ENCODE measurements at places on chromosomes 3 and 15.

DNA sequence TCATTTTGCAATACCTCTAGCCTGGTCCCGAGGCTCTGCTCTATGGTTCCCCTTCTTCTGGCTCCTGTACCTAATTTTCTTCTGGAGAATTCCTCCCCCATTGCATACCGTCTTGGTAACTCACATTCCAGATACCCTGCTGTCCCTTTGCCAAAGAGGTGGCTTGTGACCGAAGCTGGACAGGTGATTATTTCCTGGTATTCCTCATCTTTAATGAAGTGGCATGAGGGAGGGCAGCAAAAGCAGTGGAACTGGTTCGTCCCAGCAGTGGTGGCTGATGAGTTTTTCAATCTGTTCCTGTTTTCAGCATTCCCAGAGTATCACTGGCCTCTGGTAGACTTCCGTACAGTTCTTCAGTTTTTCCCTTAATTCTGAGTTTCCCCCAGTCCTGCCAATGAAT is 186.2 kb upstream of the CADPS start:
- no peak for DNase-seq

- peak; percentile 60 for DNase-seq
Measured at GRCh38 chr3:156150434-156151066, 30.2 kb downstream of the KCNAB1 start.

GRCh38 chr3:19457449-19457848 is 309.1 kb downstream of the KCNH8 start:
- DNase-seq: no peak

DNA sequence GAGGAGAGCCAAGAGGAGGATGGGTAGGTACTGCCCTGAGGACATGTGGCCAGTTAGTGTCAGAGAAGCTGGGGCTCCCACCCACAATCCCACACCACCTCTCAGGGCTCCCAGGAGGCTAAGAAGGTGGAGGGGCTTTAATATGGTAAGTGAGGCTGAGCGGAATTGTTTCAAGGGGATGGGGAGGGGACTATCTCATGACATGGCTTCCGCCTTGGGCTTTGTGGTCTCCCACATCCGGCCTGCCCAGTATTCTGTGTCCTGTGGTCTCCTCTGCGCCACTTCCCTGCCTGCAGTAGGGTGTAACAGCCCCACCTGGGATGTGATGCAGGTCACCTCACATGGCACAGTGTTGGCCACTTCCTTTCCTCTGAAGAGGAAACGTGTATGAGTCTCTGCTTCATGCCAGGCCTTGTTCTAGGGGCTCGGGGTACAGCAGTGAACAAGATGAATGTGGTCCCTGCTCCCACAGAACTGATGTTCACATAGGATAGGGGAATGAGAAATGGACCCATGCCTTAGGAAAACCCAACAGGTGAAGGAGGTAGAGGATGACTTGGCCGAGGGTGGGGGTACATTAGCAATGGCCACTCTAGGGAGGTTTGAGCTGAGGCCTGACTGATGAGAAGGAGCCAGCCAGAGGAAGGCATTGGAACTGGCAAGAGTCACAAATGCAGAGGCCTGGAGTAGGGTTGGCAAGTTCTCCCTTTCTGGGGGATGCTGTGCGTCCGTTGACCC is 3.2 kb downstream of the NEIL1 start:
- DNase-seq: no peak

DNA sequence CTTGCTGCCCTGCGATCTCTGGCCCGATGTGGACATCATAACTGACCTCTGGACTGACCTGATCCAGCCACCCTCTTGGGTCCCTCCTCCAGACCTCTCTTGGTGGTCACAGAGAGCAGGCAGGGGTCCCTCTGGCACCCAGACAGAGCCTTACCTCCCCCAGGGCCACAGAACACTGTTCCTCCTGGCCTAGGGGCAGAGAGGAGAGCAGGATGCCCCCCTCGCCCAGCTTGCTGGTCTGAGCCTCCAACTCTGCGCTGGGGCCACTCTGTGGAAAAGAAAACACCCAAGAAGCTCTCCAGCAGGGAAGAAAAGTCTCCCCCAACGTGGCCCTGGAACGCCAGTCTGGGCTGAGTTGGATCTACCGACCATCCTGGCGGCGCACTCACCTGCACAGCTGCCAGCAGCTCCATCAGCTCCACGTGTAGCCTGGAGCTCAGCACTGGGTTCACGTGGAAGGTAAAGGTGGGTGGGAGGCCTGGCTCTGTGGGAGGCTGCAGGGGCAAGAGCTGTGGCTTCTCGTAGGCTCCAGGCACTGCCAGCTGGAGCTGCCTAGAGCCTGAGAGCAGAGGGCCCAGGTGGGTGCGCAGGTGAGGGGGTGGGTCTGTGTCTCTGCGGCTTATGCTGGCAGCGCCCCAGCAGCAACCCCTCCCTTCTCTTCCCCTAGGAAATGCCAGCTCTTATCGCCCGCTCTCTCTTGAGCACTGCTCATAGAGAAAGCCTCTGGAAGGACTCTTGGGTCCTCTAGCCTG is 6.0 kb downstream of the PLA2G4F start:
- no peak for DNase-seq

DNA sequence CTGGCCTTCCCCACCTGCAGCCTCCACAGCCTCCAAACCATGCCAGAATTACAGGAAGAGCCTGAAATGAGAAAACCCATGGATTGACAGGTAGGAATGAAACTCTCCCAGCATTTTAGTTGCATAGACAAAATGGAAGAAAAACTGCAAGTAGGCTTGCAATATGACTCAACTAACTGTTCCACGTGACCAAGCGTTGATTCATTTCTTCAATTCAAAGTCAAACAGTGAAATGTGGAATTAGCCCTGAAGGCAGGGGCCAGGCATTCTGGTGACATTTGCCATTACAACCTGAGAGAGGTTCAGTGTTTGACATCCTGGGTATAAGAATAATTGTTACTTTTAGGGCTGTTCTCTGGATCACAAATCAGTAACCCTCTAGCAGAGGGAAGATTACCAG is 676.5 kb upstream of the CFAP20DC start:
- no peak for DNase-seq

GRCh38 chr3:191959876-191960413 is 499.0 kb downstream of the PYDC2 start:
- no peak for DNase-seq

DNA sequence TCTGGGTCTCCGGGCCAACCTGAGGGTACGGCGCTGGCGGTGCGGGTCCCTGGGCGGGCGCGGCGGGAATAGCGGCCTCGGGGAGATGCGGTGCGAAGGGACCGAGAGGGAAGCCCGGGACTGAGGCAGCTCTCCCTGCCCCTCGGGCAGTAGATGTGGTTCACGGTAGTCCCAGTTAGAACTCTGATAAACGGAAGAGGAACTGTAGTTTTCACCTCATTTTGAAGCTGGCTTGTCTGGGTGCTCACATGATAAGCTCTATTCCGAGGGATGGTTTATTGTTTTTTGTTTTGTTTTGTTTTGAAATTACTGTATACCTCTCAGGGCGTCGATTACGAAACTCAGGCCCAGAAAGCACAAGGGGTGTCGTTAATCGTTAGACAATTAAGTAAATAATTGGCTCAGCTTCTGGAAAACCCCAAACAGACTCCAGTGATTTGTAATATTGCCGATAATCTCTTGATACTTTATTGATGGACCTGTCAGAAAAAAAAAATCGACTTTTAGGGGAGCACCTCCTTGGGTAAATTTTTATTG is 413 bp downstream of the NUSAP1 start:
- no peak for DNase-seq

DNA sequence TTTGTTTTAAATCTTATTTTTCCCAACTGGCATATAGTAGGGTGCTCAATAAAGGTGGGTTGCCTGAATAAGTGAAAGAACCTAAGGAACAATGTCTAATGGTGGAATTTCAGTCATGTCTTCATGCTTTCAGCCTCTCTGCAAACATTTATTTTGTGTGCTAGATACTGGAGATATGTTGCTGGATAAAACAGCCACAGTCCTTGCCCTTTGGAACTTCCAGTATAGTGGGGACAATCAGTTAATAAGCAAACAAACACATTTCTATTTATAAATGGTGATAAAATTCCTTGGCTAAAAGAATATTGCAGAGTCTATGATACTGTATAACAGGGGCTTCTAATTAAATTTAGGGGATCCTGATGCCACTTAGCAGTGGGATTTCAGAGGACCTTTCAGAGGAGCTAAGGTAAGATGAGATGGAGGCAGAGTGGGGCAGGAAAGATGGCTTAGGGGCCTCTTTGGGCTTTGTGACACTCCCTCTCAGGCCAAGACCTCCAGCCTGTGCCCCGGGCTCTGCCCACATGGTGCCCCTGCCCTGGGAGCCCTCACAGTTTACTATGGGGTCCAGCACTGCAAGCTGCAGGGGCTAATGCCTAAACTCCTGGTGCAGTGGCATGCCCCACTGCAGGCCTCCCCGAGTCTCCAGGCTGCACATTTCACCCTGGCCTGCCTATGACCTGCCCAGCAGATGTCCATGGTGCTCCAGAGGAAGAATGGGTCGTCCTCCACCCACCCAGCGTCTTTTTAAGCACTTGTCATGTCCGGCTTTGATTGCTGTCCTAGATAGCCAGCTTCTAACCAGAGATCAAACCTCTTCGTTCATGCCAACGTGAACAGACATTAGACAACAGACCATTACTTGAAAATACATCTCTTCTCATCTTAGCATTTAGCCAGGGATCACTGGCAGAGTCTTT is 61.6 kb upstream of the PRR23C start:
- DNase-seq: no peak

GRCh38 chr3:13053893-13054292 is 19.3 kb downstream of the IQSEC1 start:
- no peak for DNase-seq

DNA sequence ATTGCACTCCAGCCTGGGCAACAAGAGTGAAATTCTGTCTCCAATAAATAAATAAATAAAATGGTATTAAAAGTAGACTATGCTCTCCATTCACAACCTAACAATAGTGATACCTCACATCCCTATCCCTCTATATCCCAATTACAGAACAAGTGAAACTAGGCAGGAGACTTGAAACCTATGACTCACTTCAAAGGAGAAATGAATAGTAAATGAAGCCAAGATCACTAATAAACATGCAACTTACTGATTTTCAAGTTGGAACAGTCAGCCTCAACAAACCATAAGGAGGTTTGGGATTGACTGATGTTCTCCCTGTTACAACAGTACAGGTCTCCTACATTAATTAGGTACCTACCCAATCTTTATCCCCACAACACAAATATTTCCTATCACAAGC is 103.4 kb downstream of the GSK3B start:
- no peak for DNase-seq

DNA sequence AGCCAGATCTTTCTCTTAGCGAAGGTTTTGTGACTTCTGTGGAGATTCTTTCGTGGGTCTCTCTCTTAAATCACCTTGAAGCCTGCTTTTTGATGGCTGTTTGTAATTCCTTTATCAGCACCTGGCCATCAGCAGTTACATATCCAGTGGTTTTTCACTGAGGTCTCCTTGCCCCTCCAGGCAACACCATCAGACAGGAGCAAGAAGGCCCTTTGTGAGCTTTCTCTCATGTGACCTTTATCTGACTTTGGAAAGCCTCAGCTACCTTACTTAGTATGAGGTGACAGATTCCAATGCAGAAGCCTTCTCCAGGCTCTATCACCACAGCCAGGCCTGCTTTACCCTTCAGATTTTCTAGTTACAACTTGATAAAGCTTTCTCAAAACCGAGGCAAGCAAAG is 30.0 kb upstream of the P3H2 start:
- DNase-seq: no peak

GRCh38 chr3:25548836-25549235 is 115.9 kb downstream of the TOP2B start:
- DNase-seq: peak; percentile 25

DNA sequence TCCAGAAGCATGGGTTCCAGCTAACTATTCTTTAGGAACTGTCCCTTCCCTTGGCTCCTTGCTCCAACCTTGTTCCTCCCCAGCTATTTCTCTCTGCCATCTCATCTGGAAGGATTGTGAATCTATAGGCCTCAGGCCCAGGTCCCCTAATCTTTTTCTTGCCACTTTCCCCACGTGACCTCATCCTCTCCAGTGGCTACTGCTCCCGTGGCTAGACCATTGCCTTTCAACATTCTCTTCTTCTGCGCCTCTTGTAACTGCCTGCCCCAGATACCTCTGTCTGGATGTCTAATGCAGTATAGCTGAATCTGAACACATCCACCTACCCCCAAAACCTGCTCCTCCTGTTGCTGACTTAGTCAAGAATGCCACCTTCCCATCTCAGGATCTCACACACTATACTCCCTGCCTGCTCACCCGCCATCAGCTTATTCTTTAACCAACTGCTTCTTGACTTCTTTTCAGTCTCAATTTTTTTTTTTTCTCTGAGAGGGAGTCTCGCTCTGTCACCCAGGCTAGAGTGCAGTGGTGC is 5.2 kb downstream of the GPX1 start:
- DNase-seq: no peak

GRCh38 chr3:100963041-100963440 is 30.2 kb downstream of the ABI3BP start:
- no peak for DNase-seq

- no peak for DNase-seq
Measured at GRCh38 chr3:52218937-52219650, 6.4 kb downstream of the TLR9 start.

DNA sequence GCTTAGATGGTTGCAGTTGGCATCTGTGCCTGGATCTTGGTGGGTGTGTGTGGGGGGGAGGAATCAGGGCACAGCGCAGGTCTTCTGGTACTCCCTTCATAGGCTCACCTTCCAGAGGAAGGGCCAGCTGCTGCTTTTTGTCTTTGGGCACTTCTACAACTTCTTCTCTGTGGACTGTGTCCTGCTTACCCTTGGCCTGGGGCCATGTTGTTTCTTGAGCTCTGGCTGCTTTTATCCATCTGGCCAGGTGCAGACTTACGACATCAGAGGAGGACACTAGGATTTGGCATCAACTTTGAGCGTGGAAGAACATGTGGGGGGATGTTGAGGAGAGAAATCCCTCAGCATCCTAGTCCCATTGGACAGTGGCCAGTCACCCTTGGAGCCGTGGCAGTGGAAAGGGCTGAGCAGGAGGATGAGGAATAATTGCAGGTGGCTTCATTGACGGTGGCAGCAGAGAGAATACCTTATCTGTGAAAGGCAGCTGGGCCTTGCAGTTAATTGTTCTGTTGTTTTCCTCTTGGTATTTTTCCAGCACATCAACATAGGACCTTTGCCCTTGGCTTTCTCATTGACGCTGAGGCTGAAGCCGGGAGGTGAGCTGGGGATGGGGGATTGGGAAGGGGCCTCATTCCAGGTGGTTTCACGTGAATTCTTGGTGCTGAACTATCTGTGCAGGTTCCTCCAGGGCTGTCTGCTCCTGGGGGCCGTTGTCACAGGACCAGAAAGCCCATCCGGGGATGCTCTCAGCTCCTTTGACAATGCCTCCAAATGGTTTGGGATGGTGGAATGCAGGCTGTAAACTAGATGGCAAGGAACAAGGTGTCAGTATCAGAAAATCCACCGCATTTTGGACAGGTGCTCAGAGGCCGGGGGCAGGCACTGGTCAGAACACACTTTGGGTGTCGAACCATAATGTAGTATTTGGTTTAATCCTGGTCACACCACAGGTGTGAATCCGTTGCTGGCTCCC is 9.7 kb downstream of the EPHB1 start:
- no peak for DNase-seq

GRCh38 chr15:75065851-75066509 is 42.6 kb downstream of the PPCDC start:
- DNase-seq: no peak

DNA sequence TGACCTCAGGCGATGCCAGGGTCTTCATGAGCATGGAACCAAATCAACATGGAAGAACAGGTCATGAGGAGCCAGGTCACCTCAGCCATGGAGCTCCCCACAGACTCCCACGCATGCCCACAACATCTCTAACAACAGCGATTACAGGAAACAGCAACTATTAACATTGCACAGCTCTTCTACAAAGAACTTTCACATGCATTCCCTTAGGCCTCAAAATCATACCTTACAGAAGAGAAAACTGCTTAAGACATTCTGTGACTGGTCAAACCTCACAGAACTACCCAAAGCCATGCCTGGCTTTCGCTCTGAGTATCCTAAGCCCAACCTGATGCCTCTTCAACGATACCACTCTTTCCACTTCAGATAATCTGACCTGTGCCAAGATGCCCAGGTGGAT is 117.8 kb downstream of the OXNAD1 start:
- no peak for DNase-seq

Measured in fibroblast of skin of abdomen (primary cell).